ENCODE measurements at places on chromosomes 7 and 10.

GRCh38 chr7:113633073-113633472, 285.7 kb downstream of the PPP1R3A start:
- DNase-seq, result no peak

DNA sequence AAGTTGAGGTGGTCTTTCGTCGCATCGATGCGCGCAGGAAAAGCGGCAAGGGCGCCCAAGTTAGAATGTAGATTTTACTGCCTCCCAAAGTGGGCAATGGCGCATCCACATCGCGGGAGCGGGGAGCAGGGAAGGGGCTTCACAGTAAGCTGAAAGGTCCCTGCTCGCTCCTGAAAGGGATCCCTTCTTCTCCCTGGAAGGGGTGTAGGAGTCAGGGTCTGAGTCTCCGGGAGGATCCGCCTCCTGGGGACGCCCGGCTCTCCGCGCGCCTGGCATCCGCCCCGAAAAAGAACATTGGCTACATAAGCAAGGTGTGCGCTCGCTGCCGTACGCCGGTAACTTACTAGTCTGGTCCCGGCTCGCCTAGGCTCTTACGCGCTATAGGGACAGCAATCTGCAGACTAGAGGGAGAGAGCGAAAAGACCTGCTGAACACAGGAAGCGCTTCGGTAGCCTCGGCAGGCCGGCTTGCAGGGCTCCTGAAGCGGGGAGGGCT, 804 bp downstream of the UNC5B start:
- DNase-seq, result no peak

DNA sequence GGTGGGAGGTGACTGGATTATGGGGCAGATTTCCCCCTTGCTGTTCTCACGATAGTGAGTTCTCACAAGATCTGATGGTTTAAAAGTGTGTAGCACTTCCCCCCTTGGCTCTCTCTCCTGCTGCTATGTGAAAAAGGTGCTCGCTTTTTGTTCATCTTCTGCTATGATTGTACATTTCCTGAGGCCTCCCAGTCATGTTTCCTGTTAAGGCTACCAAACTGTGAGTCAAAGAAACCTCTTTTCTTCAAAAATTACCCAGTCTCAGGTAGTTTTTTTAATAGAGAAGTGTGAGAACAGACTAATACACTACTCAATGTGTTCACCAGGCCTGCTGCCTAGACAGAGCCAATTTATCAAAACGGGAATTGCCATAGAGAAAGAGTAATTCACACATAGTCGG, 49.7 kb downstream of the SDHAF3 start:
- DNase-seq, result no peak

DNA sequence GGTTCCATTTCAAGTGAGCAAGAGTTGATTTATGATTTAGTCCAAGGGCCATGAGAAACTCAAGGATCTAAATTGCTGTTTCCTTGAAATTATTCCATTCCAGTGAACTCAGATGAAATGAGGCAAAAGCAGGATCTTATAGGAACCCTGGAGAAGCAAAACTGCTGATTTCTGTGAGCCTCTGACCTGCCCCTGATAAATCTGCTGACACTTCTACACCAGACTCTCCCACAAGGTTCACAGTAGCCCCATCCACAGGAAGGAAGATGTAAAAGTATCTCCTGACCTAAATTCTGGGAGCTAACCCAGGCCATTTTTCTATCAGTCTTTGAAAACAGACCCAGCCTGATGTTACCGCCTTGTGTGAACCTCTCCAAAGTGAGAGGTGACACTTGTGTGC, 987.6 kb upstream of the AUTS2 start:
- DNase-seq, result no peak

DNA sequence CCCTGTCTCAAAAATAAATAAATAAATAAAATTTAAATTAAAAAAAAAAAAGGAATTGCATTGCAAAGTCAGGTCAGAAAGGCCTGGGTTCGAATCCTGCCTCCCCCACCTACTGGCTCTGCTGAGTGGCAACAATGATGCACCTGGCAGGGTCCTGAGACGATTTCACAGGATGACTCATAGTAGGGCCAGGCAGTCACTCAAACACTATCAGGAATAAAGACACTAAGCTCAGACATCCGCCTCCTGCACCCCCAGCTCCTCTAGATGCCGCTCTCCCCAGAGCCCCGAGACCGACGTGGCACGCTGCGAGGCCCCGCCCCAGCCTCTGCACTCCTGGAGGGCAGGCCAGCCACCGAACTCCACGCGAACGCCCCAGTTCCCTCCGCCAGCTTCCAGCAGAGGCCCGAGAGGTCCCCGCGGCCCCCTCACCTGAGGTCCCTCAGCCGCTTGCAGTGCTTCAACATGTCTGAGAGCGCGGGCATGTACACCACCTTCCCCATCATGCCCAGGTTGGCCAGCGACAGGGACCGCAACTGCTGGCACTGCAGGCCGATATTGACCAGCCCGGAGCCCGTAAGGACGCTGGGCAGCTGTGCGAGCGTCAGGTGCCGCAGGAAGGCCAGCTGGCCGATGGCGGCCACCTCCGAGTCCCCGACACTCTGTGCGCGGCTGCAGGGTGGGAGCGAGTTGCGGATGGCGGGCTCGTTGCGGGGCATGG, 76.6 kb upstream of the TNRC18 start:
- no peak for DNase-seq

- no peak for DNase-seq
Observed at GRCh38 chr7:157877298-157878090, 540.7 kb downstream of the DNAJB6 start.

- DNase-seq, result no peak
Observed at GRCh38 chr7:24754906-24755506, 2.3 kb downstream of the GSDME start.

- no peak for DNase-seq
Observed at GRCh38 chr10:133388973-133389818, 4.8 kb upstream of the MTG1 start.

GRCh38 chr7:44139311-44140010, 1.7 kb downstream of the MYL7 start:
- DNase-seq, result no peak

- DNase-seq, result no peak
Observed at GRCh38 chr7:98056580-98056979, 50.1 kb upstream of the LMTK2 start.

- DNase-seq, result no peak
Observed at GRCh38 chr7:155974186-155974897, 162.1 kb upstream of the SHH start.

GRCh38 chr10:22458272-22459038, 113.2 kb downstream of the SPAG6 start:
- no peak for DNase-seq

DNA sequence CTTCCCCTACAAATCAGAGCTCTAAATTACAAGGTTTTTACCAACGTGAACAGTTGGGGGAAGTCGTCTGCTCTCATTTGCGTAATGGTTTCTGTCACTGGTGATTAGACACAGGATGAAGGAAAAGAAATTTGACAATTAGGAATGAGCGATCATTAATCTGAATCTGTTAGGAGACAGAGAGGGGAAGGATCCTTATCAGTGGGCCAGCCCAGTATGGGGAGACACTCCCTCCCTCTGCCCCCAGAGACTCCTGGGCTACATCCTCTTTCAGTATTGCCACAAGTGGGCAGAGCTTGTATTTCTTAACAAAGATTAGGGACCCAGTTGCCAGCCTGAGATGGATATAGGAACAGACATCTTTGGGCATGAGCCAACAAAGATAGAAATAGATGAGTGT, 15.5 kb downstream of the HIF1AN start:
- no peak for DNase-seq

DNA sequence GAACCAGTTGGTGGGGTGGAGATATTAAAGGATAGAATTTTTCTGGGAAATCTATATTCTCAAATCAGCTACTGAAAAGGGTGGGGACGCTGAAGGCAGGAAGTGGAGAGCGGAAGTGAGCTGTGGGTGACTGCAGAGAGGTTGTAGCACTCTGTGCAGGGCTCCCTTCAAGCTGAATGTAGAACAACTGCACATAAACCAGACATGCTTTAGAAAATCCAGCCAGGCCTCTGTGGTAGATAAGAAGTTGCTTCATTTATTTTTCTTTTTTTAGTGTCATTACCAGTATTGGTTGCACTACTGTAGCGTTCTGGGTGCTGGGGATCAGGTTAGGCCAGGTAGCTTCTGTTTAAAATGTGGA, 127.8 kb downstream of the CELF2 start:
- peak; percentile 37 for DNase-seq

DNA sequence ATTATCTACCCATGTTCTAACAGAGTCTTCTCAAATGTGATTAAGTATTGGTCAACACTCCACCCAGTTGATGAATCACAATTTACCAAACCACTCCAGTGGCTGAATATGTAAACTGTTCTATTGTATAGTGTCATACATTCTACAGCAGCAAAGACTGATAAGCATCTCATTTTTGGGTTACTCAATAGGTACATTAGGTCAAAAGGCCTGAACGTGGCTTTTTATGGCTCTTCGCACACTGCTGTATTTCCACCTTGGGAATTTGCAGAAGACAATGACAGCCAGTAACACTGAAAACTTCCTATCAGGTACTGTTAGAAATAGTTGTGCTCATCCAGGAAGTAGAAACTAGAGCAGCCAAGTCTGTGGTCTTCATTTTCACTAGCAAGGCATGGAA, 166.9 kb downstream of the GLI3 start:
- DNase-seq, result no peak

DNA sequence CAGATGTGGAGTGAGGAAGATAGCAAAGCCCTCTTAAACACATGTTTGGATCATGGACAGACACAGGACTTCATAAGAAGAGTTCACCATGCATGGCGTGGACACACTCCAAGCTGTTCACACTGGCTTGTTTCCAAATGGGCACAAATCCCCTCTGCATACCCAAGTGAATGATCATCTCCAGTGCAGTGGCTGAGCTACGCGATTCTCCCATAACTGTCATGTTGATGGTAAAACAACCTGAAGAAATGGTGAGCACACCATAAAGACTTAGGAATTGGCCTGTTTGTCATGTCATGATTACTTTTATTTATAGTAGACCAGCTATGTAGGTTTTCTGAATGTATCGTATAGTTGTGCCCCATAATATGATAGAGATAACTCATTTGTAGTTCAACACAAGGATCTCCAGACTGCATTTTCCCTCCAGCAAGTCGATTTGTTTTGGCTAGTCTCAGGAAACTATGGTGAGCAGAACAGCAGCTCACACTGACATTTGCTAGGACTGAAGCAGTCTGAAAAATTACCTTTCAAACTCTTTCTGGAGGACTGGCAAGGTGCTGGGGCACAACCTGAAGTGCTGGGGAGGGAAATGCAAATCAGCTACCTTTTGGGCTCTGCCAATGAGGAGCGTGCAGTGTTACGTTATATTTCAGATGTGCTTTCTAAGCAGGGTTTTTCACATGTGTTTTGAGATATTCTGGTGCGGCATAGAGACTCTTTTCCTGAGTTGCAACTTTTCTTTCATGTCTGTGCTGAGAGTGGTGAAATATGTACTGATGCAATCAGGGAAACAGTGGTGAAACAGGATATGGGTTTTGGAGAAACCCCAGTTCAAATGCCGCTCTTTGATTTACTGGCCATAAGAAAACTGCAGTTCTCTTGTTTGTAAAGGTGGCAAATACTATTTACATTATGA, 629.6 kb upstream of the DPP6 start:
- no peak for DNase-seq

DNA sequence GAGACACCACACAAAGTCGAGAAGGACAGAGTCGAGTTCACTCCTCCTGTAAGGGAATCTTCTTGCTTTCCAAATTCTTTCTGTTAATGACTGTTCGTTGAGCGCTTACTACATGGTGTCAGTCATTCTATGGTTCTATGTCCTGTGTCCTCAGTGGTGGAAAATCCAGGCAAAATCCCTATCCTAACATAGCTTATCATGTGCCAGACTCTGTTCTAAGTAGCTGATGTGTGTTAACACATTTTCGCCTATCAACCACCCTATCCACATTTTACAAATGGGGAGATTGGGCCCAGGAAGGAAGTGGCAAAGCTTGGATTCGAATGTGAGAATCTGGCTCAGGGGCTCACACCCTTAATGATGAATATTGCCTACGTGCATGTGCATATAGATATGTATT, 280.1 kb downstream of the GATA3 start:
- DNase-seq, result no peak

DNA sequence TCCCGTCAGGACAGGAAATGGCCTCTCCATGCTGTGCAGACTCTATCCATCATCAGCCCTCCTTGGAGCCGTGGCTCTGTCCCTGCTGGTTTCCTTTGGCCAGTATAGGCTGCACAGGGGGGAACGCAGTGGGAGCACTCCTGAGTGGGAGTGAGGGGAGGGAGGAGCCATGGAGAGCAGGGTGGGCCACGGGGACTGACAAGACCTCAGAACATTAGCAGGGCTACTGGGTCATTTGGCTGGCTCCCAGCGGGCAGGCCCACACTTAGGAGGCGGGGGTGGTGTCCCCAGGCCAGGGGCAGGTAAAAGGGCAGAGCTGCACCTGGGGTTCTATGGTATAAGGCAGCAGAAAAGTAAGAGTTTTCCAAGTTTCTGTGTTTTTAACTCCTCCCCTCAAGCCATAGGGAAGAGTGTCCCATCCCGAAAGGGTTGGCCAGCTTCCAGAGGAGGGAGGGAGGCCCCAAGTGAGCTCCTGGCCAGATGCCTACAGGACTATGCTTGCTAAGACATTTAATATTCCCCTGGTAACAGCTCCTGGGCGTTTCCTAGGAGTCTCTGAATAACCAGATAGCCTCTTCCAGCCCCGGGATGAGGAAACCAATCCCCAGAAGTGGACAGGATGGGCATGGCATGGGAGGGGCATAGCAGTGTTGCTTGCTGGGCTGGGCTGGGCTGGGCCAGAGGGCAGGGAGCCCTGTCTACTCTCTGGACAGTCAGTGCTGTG, 5.5 kb upstream of the OPN4 start:
- DNase-seq, result no peak

- no peak for DNase-seq
Observed at GRCh38 chr7:159066816-159067575, 77.7 kb downstream of the VIPR2 start.

DNA sequence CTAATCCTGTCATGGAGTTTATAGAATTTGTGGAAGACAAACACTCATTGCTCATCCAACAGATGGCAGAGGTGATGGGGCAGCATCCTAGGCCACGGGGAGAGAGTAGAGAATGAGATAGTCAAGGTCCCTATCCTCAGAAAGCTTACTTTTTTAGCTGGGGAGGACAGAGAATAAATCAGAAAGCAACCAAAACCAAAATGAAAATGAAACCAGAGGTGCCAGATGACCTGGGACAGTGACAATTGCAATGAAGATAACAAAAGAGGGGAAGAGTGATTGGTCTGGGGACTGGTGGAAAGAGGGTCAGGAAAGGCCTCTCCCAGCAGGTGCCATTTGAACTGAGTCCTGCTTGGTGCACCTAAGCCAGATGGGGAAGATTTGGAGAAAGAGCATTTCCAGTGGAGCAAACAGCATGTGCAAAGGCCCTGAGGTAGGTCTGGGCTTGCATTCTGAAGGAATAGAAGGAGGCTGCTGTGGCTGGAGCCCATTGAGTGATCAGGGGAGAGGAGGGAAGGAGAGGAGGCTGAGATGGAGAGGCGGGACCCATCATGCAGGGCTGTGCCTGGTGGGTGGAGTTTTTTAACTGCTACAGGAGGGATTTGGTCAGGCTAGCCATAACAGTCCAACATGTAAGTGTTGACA, 164.1 kb downstream of the RPS24 start:
- DNase-seq, result no peak

Data from stimulated activated CD4-positive, alpha-beta T cell treated with anti-CD3 and anti-CD28 coated beads, Interleukin-15, amount 100 ng/mL, for 1 hour (primary cell).